NCI-H526 (cell line): ENCODE measurements at places on chromosomes 12 and 14.

GRCh38 chr12:103379670-103380069, 116.1 kb downstream of the C12orf42 start:
- no peak for DNase-seq

- no peak for DNase-seq
Observed at GRCh38 chr12:9730011-9730410, 2.9 kb downstream of the CLECL1 start.

GRCh38 chr14:104349950-104350349, 211.6 kb downstream of the KIF26A start:
- no peak for DNase-seq

- DNase-seq, result no peak
Observed at GRCh38 chr12:120625557-120626419, 14.6 kb upstream of the CABP1 start.

GRCh38 chr12:64631197-64631596, 20.9 kb downstream of the RASSF3 start:
- no peak for DNase-seq

DNA sequence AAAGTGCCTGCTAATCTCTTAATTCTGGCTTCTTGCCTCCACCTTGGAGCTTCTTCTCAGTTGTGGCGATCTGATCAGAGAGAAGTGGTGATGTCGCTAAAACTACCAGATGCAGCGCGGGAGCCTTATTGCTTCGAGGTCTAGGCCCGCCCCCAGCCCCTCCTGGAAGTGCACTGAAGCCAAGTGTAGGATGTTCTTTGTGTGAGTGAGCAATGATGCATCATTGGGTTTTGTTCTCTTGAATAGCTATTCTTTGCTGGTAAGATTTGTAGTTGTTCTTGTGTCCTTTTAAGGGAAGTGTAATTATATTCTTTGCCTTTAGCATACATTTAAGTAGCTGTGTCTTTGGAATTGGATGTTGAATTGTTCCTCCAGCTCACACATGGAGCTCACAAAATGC, 35.8 kb downstream of the MTHFD1 start:
- no peak for DNase-seq

GRCh38 chr14:24095271-24096068, 1.4 kb downstream of the PCK2 start:
- peak; percentile 26 for DNase-seq

DNA sequence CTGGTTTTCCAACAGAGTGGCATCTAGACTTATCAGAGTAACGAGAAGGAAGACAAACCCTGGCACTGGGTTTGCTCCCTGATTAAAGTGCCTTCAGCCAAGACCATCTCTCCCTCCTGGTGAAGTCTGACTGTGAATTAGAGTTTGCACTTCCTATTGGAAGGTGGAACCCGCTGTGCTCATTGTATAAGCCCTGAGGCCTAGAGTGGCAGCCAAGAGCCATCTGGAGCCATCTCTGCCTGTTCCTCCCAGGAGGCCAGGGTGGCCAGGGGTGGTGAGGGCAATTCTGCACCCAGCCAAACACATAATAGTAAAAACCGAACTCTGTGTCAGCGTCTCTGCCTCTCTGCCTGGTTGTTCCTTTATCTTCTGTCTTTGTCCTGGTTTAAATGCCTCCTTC, 25.0 kb downstream of the MFAP5 start:
- no peak for DNase-seq

DNA sequence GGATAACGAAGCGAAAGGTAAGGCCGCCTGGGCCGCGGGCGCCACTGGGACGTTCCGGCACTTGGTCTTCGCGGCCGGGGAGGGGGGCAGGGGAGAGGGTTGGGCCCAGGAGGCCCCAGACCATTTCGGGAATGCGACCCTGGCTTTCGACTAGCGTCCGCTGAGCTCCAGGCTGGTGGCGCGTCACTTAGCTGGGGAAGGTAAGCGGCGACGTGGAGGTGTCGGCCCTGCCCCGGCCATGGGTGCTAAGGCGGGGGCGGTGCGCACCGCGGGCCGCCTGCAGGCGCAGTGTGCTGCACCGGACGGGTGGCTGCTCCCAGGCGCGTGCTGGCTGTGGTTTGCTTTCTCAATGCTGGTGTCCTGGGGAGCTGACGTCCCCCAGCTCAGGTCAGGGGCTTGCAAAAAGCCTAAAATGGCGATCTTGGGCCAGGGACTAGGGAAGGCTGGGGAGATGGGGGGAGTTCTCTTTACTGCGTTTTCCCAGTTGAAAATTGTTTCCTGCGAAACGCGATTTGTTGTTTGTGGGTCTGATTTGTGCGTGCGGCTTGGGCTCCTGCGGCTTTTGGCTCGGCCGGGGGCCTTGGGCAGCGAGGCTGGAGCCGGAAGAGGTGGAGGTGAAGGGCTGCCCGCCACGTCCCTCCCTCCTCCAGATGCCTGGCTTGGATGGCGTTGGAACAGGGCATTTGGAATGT, 1.2 kb downstream of the HOXC10 start:
- DNase-seq, result no peak

- no peak for DNase-seq
Observed at GRCh38 chr14:69291891-69292561, 32.1 kb downstream of the GALNT16 start.

- DNase-seq, result no peak
Observed at GRCh38 chr12:89250213-89250612, 102.1 kb downstream of the DUSP6 start.

GRCh38 chr12:28017126-28017872, 44.8 kb upstream of the PTHLH start:
- DNase-seq, result no peak

- DNase-seq, result no peak
Observed at GRCh38 chr12:108375986-108376663, 37.0 kb upstream of the CMKLR1 start.

DNA sequence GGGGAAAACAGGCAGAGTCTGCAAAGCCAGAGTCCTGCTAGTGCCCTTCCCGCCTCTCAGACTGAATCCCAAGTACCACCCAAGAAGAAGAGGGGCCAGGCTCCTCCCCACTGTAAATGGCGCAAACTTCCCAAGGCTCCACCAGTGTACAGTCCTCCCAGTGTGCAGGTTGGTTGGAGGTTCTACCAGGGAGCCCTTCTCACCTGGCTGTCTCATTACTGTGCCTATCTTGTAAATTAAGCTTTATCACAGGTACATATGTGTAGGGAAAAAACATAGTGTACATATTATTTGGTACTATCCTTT, 189.7 kb downstream of the FSCB start:
- no peak for DNase-seq

GRCh38 chr14:50001999-50002925, 109.4 kb downstream of the ARF6 start:
- DNase-seq, result no peak

- no peak for DNase-seq
Observed at GRCh38 chr12:129928643-129929042, 24.8 kb upstream of the TMEM132D start.

DNA sequence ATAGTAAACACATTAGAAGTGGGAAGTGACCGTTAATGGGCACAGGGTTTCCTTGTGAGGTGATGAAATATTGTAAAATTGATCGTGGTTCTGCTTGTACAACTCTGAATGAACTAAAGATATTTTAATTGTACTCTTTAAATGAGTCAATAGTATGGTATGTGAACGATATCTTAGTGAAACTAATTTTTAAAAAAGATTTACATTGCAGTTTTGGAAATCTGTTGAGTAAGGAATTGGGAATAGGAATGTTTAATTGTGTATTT, 1.7 kb downstream of the ZNF410 start:
- no peak for DNase-seq

- DNase-seq, result no peak
Observed at GRCh38 chr12:124747426-124748161, 116.1 kb downstream of the SCARB1 start.

DNA sequence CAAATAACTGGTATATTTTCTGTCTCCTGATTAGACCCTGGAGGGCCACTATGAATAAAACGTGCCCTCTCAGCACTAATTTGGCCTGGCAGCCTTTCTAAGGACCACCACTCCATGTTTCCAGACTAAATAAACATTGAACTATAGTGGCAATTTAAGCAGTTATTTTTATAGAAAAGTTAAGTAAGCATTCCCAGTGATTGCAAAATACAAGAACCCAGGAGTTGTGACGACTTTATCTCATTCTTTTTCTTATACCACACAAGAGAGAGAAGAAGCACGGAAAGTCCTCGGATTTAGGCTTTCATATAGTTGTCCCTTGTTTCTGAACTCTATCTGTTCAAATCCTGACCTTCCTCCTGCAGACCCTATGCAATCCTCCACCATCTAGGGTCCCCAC, 23.1 kb upstream of the STRAP start:
- no peak for DNase-seq

DNA sequence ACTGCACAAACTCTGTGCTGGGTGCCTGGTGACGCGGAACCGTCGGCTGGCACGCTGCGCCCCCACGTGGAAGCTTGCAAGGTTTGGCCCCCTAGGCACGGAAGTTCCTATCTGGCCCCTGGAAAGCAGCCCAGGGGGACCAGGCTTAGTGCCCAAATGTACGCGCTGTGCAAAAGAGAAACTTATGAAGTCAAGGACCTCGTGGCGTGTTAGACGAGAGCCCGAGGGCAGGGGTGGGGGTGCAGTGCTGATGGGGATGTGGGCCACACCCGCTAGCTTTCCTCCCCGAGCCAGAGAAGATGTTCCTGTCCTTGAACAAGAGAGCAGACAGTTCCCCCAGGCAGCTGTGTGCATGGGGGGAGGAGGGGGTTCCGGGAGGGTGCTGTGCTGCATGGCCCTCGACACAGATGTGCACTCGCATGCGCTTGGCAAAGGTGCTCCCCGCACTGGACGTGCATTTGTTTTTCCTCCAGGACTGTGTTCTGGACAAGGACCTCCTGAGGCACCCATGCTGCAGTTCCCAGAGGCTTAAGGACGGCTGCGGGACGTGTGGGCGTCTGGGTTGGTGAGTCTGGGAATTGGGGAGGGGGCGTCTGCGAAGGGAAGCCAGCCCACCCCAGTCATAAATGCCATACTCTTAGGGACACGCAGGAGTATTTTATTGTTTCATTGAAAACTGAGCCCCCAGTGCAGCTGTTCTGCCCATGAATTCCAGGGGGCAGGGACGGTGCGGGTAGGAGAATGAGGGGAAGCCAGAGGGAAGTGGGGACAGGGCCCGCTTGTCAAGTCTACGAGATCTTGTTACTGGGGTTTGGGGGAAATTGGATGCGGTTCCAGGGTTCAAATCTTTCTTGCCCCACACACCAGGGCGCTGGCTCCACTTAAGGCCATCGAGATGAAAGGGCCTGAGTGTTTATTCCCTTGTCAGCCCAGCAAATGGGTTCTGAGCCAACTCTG, 80.0 kb downstream of the NTF3 start:
- DNase-seq, result no peak

DNA sequence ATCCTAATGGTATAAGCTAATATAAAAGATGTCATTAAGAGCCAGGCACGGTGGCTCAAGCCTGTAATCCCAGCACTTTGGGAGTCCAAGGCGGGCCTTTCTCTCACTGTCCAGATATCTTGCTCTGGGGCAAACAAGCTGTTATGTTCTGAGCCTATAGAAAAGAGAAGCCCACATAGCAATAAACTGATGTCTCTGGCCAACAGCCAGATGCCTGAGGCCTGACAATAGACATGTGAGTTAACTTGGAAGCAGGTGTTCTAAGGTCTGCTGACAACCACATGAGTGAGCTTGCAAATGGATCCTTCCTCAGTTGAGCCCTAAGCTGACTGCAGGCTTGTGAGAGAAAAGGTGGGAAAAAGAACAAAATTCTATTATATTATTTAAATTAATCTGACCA, 25.0 kb downstream of the YAF2 start:
- DNase-seq, result peak; percentile 74

GRCh38 chr14:75214558-75214957, 38.1 kb upstream of the TMED10 start:
- DNase-seq, result no peak

- DNase-seq, result no peak
Observed at GRCh38 chr14:54221971-54222370, 174.8 kb upstream of the CDKN3 start.

DNA sequence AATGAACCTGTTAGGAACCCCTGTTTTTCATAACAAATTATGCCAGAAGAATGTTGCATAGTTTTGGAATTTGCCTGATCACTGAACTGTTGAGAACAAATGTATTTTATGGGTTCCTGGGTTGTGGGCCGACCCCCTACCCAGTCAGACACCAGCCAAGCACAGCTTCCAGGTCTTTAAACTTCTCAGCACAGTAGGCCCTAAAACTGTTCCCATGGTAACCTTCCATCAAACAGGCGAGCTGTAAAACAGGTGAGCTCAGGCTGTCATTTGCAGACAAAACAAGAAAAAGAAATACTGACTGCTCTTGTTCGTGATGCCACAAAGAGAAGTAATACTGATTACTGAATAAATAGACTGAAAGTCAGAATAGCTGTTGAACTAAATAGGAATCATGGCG, 147.0 kb downstream of the PTPRO start:
- DNase-seq, result no peak

DNA sequence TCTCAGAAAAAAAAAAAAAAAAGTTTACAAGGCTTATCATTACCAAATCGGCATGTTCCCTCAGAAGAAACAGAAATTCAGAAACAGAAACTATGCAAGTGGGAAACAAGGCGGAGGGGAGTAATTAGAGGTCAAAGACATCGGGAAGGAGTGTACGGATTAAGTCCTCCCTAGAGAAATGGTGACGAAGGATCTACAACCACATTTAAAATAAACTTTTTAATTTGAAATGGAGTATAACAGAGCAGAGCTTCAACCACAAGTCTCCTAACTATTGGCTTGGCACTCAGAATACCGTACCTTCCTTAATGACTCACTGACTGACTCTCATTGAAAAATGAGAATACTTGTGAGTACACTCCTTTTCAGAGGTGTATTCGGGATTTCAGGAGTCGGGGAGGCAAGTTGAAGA, 908 bp downstream of the ENTPD5 start:
- peak; percentile 23 for DNase-seq

- DNase-seq, result no peak
Observed at GRCh38 chr12:21516281-21516680, 9.8 kb upstream of the SPX start.

DNA sequence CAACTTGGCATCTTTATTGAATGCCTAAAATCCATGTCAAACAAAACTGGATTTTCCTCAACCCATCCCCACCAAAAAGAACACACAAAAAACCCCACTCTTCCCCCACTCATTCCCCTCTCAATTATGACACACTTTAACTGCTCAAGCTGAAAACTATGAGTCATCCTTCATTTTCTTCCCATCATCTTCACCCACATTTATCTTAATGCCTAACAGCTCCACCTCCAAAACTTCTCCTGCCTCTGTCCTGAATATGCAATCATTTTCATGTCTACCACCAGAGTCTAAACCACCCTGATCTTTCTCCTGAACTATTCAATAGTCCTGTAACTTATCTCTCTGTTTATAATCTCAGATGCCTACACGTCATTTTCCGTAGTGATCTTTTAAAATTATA, 239.7 kb downstream of the BCAT1 start:
- DNase-seq, result no peak

- no peak for DNase-seq
Observed at GRCh38 chr12:52615912-52616311, 2.4 kb downstream of the KRT73 start.
